ENCODE measurements at places on chromosomes 12 and 14.

DNA sequence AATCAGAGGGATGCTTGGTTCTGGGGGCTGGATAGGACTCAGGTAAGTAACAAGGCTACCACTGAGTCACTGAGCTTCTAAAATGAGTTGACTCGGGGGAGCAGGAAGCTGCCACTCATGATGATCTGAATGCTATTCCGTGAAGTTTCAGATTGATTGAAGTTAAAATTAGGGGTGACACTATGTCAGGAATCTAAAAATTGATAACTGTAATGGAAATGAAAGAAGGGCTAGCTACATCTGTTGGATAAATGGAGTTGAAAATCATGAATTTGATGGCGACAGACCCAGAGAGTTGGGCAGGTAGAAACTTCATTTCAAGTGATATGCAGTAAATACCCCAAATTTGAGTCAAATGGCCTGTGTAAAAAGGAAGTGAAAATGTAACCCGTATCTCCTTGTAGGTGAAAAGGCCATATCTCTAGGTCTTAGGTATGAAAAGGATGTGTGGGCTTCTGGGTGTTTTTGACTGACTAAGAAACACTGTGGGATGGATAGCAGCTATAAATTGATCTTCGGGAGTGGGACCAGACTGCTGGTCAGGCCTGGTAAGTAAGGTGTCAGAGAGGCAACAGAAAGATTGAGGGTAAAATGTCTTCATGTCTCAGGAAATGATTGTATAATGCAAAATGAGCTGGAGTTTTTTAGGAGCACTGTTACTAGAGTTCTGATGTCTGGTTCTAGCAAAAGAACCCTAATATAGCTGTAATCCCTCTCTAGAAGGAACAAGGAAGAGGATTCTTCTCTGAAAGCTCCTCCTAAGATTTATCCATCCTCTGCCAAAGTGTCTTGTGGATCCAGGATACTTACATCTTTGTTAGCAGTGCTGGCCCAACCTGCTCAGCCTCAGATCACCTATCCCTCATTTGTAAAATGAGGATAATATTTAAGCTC lies 57.3 kb downstream of the DAD1 start:
- DNase-seq, result no peak

- DNase-seq, result no peak
These were observed 114.8 kb upstream of the TMEM132D start for GRCh38 chr12:130018614-130019013.

- no peak for DNase-seq
These were observed 22.8 kb downstream of the OTUB2 start for GRCh38 chr14:94048691-94049624.

DNA sequence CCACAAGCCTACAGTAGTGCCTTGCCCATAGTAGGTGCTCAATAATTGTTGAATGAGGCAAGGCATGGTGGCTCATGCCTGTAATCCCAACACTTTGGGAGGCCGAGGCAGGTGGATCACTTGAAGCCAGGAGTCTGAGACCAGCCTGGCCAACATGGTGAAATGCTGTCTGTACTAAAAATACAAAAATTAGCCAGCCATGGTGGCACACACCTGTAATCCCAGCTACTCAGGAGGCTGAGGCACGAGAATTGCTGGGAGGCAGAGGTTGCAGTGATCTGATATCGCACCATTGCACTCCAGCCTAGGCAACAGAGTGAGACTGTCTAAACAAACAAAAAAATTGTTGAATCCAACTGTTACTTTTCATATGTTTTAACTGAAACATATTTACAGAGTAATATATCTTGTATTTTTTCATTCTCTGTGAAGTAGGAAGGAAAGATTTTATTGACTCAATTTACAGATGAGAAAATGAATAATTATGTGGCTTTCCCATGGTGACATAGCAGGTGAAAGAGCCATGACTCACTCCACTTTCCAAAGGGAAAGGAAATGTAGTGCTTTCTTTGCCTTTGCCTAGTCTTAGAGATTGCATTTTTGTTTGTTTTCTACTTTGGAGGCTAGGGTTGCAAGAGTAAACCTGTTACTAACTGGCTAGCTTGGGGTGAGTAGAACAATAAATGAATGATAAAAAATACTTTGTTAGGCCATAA lies 95.4 kb upstream of the SLC38A4 start:
- no peak for DNase-seq

- no peak for DNase-seq
These were observed 81.7 kb upstream of the PRB2 start for GRCh38 chr12:11477110-11477509.

DNA sequence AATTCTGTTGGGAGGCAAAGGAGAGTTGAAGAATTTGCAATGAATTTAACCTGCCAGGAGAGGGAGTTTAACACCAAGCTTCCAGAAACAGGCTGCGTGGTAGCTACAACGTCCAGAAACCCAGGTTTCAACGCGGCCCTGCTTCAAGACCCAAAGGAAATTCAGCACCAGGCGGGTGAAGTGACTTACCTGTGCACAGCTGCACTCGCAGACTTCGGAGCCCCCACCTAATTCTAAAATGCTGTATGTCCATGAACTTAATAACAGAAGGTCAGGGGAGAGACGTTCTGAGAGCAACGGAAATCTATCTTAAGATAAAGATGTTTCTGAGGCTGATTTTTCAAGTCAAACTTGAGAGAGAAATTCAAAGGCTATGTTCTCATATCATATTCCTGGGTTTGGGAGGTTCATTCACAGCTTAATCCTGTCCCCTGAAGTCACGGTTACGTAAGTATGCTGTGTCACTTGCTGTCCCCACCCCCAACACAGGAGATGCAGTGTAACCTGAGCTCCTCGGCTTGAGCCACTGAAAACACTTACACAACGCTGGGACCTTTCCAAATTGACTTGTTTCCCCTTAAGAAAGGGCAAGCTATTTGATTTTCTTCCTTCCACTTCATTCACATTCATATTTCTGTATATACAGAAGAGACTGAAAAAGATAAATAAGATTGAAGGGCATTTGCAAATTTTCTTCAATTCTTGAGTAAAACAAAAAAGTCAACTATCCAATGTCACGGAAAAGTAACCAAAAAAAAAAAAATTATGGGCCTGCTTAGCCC lies 22.7 kb downstream of the CLIP1 start:
- DNase-seq, result peak; percentile 63

GRCh38 chr12:47825173-47825639 lies 5.5 kb upstream of the HDAC7 start:
- no peak for DNase-seq

- DNase-seq, result no peak
These were observed 53.7 kb downstream of the MON2 start for GRCh38 chr12:62520361-62520760.

DNA sequence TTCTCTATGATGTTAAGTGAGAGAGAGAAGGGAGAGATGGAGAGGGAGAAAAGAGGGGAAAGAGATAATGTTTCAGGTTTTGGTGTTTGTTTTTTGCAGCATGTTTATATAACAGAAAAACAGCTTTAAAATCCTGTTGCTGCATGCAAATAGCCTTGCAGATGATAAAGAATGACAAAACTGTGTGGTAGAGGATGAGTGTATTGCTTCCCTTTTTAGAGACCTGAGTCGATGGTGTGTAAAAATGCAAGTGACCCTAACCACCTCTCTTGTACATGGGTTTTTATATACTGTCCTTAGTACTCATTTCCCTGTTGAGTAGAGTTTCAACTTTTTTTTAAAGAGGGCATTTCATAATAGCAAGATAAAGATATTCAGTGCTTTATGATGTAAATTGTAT lies 249.1 kb downstream of the AKAP6 start:
- no peak for DNase-seq

GRCh38 chr12:21906919-21907493 lies 34.2 kb downstream of the ABCC9 start:
- no peak for DNase-seq

DNA sequence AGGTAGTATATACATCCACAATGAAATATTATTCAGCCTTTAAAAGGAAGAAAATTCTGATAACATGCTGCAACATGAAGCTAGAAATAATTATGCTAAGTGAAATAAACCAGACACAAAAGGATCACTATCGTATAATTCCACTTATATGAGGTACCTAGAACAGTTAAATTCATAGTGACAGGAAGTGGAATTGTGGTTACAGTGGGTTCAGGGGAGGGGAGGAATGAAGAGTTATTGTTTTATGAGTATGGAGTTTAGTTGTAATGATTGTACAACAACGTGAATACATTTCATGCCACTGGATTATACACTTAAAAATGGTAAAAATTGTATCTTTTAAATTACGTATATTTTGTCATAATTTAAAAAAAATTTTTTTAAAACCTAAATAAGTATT lies 21.0 kb downstream of the EEA1 start:
- DNase-seq, result peak; percentile 47

- DNase-seq, result no peak
These were observed 337.7 kb downstream of the TMEM121 start for GRCh38 chr14:105864116-105864515.

- DNase-seq, result no peak
These were observed 26.2 kb downstream of the BCL11B start for GRCh38 chr14:99245564-99246511.

DNA sequence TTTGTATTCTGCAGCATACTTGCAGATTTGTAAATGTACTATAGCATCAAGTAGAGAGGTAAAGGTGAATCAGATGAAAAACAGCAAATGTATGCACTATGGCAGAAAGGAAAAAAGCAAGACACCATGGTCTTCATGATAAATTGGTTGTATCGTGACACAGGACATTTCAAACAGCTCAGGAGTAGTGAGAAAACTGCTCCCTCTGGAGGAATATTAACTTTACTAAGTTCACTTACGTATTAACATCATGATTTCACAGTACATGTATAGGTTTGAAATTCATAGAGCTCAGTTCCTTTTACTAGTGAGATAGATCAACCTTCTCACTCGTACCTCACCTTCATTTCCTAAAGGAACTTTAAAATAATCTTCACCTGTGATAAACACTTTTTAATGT lies 6.5 kb downstream of the MBIP start:
- DNase-seq, result no peak

GRCh38 chr14:64266239-64266638 lies 27.9 kb downstream of the ESR2 start:
- DNase-seq, result no peak

DNA sequence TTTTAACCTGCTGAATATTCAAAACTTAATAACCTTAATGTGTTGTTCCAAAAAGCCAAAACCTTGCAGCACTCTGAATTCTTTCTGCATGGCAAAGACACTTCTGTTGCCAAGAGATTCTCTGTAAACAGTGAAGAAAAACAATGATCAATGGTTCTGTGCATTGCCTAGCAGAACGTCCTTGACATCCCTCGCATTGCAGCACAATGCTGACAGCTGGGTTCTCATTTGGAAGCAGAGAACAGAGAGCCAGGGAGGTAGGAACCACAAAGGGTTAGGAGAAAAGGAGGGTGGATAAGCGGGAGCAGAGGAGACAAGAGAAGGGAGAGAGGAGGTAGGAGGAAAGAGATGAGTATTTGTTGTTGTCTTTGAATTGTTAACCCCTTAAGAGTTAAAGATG lies 501.1 kb downstream of the NAV3 start:
- DNase-seq, result no peak

DNA sequence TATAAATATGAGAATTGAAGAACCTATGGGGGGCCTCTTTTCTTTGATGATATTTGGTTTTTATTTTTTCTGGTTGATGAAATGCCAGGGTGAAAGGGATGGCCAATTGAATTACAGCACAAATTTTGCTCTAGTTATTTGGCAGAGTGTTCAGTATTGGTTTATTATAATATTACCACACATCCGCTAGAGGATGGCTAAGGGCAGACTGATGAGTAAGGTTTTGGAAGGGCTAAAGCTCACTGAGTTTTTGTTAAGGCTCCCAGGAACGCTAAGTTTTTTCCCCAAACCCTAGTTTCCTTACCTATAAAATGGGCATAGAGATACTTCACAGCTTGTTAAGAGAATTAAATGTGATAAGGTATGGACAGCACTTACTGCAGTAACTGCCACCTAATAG lies 34.3 kb upstream of the LRRC10 start:
- no peak for DNase-seq

DNA sequence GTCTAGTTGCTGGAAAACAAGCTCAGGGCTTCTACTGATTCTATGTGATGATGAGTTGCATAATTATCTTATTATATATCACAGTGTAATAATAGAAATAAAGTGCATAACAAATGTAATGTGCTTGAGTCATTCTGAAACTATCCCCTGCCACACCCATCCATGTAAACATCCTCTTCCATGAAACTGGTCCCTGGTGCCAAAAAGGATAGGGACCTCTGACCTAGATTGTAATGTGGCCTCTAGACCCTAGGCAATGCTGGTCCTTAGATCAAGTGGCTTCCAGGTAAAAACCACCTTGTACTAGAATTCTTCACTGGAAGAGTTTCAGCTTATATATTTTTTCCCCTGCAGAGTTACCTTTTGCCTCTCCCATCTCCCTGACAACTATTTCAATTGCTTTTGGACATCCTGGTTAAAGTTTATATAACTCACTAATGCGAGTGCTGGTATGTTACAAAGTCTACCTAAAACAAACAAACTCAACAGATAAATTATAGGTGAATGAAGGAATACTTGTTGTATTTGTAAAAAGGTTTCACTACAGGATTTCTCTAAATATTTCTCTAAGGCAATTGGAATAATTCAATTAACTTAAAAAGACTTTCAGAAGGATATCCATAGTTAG lies 462.5 kb downstream of the NAV3 start:
- no peak for DNase-seq

- DNase-seq, result no peak
These were observed 975 bp downstream of the OGFOD2 start for GRCh38 chr12:122975790-122976647.

DNA sequence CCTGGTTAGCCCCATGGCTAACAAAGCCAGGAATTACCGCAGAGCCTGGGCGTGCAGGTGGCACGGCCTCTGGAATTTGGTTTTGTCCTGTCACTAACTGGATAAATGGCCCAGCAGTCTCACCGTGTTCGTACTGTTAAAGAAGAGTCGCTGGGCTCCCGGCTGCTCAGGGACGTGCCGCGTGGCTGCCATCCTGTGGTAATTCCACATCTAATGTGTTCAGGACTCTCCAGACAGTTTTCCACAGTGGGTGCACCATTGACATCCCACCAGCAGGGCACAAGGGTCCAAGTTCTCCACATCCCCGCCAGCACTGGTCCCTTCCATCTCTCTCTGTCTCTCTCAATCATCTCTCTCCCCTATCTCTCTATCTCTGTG lies 19.6 kb downstream of the NOC4L start:
- DNase-seq, result no peak

GRCh38 chr12:3085341-3086139 lies 8.4 kb downstream of the TSPAN9 start:
- no peak for DNase-seq
